ENCODE measurements at places on chromosomes 4 and X. TPM values are rescaled to one million over a fixed set of nuclear protein-coding genes. Genes with fewer than 3 reads are reported as not detected.

- DNase-seq = no peak
These were observed 96.3 kb downstream of the TMA16 start for GRCh38 chr4:163590619-163591264.

The NKAP gene
- polyA plus RNA-seq = 15.6 TPM

The SPACA5 gene
- polyA plus RNA-seq = not detected

- DNase-seq = no peak
These were observed 44.4 kb downstream of the PCGF3 start for GRCh38 chr4:749698-750666.

- DNase-seq = no peak
These were observed 15.9 kb downstream of the SH3TC1 start for GRCh38 chr4:8215001-8215427.

GRCh38 chr4:97761445-97762114 lies 381.7 kb downstream of the STPG2 start:
- DNase-seq = no peak

DNA sequence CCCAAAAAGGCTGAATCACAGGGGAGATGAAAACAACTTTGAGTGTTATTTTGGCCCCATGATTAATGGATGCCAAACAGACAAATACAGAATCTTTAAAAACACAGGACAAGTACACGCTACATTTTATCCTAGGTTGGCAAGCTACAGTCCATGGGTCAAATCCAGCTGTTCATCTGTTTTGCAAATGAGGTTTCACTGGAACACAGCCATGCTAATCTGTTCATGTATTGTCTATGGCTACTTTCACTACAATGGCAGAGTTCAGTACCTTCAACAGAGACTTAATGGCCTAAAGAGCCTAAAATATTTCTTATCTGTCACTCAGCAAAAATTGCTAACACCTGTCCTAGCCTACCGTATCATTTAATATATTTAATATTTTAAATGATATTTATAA lies 1548.5 kb upstream of the IGFBP7 start:
- no peak for DNase-seq

The MND1 gene
- 16.0 TPM for polyA plus RNA-seq

The USP17L12 gene
- polyA plus RNA-seq = not detected

All from left renal cortex interstitium (tissue), 4 donors.